ENCODE measurements at places on chromosomes 3 and 15.

GRCh38 chr3:65595222-65596028, 443.3 kb downstream of the MAGI1 start:
- DNase-seq, result no peak

DNA sequence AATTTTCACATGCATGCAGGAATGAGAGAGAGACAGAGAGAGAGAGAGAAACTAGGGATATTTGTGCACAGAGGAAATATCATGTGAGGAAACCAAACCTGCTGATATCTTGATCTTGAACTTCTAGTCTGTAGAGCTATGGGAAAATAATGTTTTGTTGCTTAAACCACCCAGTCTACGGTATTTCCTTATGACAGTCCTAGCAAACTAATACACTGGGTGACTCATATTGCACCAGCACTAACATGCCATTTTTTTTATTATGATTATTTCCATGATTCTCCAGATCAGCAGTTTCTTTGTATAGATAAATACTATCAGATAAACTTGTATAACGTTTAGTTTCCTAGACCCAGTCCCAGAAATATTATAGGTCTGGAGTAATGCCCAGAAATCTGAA, 1259.0 kb downstream of the ZPLD1 start:
- no peak for DNase-seq

DNA sequence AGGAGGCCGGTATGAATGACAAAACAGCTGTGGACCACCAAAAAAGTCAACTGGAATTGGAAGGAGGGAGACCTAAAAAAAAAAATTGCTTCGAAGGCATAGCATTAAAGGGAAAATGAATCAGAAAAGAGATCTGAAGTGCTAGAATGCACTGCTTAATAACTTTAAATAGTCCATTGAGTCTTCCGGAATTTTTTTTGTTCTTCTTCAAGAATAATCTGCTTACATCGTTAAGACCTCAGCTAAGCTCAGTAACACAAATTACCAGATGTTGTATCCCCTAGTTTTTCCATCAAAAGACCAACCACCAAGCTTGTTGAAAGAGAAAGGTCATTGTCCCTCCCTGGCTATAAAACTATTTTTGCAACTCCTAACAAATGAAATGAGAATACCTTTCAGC, 560.5 kb downstream of the NR2F2 start:
- no peak for DNase-seq

DNA sequence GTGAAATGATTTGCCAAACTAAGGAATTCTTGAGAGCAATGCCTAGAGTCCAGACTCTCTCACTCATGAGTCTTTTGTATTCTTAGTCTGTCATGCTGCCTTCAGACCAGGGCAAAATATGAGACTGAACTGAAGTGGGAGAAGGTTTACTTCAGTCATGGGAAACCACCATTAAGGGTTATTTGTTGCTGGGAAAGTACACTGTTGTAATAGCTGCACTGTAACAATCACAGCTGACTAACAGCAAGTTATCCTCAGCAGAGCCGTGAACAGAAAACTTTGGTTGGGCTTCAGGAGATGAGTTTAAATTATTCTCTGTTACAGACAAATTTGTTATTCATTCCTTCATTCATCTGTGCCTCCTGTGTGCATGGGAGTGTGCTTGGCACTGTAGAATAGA, 258.5 kb downstream of the ROBO2 start:
- DNase-seq, result no peak

- DNase-seq, result no peak
Measured at GRCh38 chr15:50227076-50227475, 38.5 kb downstream of the HDC start.
